ENCODE measurements at places on chromosomes 7 and 10.

DNA sequence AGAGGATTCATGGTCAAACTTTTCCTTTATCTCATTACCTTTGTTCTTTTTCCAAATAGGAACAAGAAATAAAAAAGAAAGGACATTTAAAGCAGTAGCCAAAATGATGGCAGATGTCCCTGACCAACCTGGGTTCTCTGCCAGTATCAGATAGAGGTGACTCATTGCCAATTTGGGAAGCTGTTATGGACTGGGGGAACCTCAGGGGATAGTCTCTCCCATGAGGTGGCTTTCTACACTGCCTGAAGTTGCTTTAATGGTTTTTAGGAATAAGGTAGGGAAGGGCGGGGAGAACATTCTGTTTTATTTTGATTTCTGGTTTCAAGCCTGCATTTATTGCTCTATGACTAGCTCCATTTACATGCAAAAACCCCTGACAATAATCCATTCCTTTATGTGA lies 457.9 kb upstream of the TPK1 start:
- H3K27me3 ChIP-seq = no peaks in the 10 kb centered on the region
- no peak overlapping the region for H3K27ac ChIP-seq
- H3K4me1 ChIP-seq = no peaks in the 10 kb centered on the region
- no peak for DNase-seq
- no peaks in the 10 kb centered on the region for H3K36me3 ChIP-seq
- no peak overlapping the region for H3K4me3 ChIP-seq

DNA sequence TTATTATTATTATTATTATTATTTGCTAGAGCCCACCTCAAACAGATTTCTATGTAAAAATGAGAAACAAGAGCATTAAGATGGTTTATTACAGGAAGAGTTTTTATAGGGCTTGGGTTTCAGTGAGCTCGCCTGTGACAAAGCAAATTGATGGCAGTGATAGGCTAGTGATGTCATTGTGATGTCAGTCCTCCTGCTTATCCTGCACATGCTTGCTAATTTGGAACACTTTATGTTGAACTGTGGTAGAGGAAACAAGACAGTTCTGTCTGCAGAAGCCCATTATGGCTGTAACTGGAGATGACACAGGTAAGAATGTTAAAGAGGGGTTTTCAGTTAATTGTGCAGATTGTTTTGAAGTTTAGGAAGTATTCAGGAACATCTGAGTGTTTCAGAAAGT lies 68.3 kb downstream of the CREM start:
- peaks cover 55% of the 10 kb centered on the region for H3K4me1 ChIP-seq
- peak; percentile 66 for DNase-seq
- peaks cover 33% of the 10 kb centered on the region for H3K36me3 ChIP-seq
- H3K27ac ChIP-seq = peak overlapping the region; percentile 100

DNA sequence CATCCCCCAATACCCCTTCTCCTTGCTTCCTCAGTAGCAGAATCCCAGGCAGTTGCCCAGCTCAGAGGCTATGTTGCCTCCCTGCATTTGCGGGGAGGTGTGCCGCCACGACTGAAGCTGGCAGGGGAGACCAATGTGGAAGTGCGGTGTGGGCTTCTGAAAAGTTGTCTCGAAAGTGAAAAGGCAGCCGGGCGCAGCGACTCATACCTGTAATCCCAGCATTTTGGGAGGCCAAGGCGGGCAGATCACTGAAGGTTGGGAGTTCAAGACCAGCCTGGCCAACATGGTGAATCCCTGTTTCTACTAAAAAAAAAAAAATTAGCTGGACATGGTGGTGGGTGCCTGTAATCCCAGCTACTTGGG lies 15.9 kb upstream of the PFKFB3 start:
- no peak overlapping the region for H3K27ac ChIP-seq
- peaks cover 40% of the 10 kb centered on the region for H3K4me1 ChIP-seq
- H3K36me3 ChIP-seq = peaks cover 5% of the 10 kb centered on the region
- H3K27me3 ChIP-seq = no peaks in the 10 kb centered on the region
- no peak for DNase-seq
- H3K4me3 ChIP-seq = no peak overlapping the region

GRCh38 chr10:77643795-77644468 lies 6.3 kb upstream of the KCNMA1 start:
- peak; percentile 50 for DNase-seq
- no peak overlapping the region for H3K27ac ChIP-seq
- no peaks in the 10 kb centered on the region for H3K36me3 ChIP-seq
- H3K27me3 ChIP-seq = peaks cover 32% of the 10 kb centered on the region
- no peak overlapping the region for H3K4me3 ChIP-seq
- H3K4me1 ChIP-seq = no peaks in the 10 kb centered on the region

DNA sequence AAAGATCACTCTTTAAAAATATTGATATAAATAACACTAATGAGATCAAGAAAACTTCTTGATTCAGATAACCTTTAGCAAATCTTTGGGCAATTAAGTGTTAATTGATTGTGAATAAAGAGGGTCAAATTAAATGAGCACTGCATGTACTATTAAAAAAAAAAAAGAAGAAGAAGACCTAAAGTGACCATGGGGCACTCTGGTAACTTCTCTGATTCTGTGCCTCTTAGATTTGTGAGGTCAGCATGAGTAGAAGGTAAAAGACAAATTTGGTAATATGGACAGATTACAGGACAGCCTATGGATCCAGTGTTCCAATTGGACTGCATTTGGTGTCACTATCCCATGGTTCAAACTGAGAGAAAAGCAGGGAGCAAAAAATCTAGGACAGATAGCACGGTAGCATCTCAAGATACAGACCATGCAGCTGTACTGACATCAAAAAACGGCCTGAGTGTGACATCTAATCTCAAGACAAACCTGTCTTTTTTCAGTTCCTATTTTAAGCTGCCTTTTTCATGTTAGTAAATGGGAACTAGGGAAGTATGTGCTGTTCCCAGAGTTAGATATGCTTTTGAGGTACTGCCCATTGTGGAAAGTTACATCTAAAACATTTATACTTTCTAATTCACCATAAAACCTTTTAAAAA lies 128.0 kb downstream of the KCND2 start:
- no peaks in the 10 kb centered on the region for H3K27me3 ChIP-seq
- no peaks in the 10 kb centered on the region for H3K36me3 ChIP-seq
- no peak overlapping the region for H3K27ac ChIP-seq
- no peaks in the 10 kb centered on the region for H3K4me1 ChIP-seq

DNA sequence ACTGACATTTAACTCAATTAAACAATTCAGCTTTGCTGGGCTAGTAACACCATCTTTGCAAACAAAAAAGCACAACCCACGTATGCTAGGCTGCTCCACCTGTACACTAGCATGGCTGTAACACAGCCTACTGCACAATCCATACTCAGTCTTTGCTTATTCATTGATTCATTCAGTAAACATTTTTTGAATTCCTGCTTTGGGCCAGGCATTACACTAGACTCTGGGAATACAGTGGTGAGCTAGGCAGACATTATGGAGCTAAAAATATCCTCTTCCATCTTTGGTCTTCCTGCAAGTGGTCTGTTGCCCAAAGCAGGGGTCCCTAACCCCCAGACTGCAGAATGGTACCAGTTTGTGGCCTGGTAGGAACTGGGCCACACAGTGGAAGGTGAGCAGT lies 9.9 kb downstream of the CNNM1 start:
- H3K27ac ChIP-seq = no peak overlapping the region
- H3K36me3 ChIP-seq = no peaks in the 10 kb centered on the region

GRCh38 chr10:42935466-42935865 lies 141.4 kb upstream of the RET start:
- peaks cover 9% of the 10 kb centered on the region for H3K27me3 ChIP-seq
- no peak overlapping the region for H3K4me3 ChIP-seq
- no peak overlapping the region for H3K27ac ChIP-seq
- H3K36me3 ChIP-seq = no peaks in the 10 kb centered on the region

DNA sequence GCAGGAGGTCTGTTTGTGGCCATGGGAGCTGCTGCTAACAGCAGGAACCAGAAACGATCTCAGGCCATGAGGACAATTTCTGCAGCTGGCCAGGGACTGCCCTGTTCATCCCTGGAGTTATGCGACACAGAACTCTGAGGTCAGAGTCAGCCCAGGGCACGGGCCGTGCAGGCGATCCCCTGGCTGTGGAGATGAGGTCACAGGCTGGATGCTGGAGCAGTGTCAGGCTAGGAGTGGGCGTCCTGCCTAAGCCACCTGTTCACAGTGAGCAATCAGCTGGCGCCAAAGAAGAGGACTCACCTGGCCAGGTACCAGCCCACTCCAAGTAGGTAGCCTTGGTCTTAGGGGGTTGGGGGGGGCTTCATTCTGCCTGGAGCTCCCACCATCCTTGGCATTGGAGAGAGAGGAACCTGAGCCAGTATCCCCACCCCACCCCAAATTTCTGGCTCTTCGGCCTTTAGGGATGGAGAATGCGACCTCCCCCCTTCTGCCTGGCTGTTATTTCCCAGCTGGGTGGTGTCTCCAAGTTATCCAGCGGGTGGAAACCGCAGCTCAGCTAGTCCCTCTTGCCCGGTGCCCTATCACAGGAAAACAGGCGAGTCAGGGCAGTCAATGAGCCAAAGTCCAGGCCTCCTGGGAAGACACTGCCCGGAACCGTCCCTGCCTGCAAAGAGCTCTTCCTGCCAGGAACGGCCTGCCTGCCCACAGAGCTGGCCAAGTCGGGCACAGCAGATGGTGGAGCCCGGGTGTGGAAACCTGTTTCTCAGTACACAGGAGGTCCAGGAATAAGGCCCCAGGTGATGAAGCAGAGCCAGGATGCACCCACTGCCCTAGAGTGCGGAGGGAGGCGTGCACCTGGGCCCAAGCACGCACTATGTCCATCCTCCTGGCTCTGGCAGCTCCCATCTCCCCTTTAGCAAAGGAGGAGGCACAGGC lies 1.8 kb upstream of the TTYH3 start:
- H3K27me3 ChIP-seq = no peaks in the 10 kb centered on the region
- H3K36me3 ChIP-seq = no peaks in the 10 kb centered on the region
- peaks cover 20% of the 10 kb centered on the region for H3K4me1 ChIP-seq
- H3K4me3 ChIP-seq = no peak overlapping the region
- DNase-seq = no peak

GRCh38 chr10:48768144-48768766 lies 83.6 kb downstream of the WDFY4 start:
- H3K27me3 ChIP-seq = no peaks in the 10 kb centered on the region
- no peaks in the 10 kb centered on the region for H3K4me1 ChIP-seq
- no peak overlapping the region for H3K27ac ChIP-seq
- no peaks in the 10 kb centered on the region for H3K36me3 ChIP-seq
